Foreskin keratinocyte (primary cell): ENCODE measurements at places on chromosomes 3 and 15.
A peak's percentile ranks its signal among the peaks of the same experiment; 100 is the strongest.

GRCh38 chr3:16533928-16534574 lies 20.6 kb upstream of the RFTN1 start:
- DNase-seq, result no peak

DNA sequence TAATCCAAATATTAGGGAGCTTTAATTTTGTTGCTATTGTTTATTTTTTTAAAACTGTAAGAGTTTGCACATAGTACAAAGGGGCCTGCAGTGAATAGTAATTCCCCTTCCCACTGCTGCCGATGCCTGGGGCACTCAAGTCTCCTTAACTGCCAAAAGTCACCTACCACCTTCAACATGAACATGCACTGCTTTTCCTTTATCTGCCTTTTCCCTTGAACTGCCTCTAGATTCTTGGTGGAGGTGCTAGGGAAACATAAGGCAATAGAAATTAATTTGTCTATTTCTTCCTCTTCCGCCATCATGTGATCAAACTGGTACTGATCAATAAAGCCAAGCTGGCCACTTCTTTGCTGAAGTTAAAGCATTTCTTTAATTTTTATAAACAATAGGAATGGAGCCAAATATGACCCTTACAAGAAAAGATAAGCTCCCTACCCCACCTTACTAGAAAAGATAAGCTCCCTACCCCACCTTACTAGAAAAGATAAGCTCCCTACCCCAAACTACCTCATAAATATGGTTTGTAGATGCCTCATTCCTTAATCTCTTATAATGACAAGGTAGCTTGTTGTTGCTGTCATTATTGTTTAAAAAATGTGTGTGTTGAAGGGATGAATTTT lies 17.4 kb upstream of the ACAP2 start:
- DNase-seq, result no peak

DNA sequence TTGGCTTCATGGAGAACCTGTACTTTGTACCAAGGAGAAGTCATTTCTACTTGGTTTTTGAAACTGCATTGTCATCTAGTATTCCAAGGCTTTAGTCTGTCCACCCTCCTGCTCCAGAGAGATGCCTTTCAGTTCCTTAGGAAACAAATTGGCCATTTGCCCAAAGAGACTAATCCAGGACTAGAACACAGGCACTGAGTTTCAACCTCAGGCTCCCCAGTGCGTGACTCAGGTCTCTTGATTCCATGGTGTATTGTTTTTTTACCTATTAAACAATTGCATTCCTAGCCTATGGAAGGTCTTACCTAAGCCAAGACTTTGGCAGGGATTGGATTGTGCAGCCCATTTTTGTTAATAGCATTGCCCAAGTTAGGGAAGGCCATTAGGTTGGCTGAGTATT lies 214.8 kb upstream of the CTDSPL start:
- DNase-seq, result peak; percentile 76

- no peak for DNase-seq
These were observed 172.3 kb upstream of the MCTP2 start for GRCh38 chr15:94059013-94059587.

- no peak for DNase-seq
These were observed 335.1 kb upstream of the UMPS start for GRCh38 chr3:124395162-124395561.

DNA sequence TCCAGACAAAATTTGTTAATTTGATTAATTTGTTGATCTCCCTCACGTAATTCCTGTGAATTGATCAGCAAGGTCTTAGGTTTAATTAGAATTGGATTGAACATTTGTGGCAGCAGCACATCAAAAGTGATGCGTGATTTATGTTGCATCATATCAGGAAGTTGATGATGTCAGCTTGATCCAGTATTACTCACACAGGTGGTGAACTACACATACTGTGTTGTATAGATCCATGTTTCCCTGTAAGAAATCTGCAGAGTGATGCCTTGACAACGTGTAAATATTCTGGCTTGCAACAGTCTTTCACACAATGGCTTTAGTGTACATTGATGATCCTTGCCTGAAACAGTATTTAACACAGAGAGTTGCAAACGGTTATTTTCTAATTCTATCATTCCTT lies 200.4 kb downstream of the ADAMTSL3 start:
- peak; percentile 82 for DNase-seq

- peak; percentile 28 for DNase-seq
These were observed 27.5 kb downstream of the PCCB start for GRCh38 chr3:136277634-136278033.

GRCh38 chr3:121720163-121720562 lies 29.4 kb downstream of the GOLGB1 start:
- DNase-seq, result no peak

DNA sequence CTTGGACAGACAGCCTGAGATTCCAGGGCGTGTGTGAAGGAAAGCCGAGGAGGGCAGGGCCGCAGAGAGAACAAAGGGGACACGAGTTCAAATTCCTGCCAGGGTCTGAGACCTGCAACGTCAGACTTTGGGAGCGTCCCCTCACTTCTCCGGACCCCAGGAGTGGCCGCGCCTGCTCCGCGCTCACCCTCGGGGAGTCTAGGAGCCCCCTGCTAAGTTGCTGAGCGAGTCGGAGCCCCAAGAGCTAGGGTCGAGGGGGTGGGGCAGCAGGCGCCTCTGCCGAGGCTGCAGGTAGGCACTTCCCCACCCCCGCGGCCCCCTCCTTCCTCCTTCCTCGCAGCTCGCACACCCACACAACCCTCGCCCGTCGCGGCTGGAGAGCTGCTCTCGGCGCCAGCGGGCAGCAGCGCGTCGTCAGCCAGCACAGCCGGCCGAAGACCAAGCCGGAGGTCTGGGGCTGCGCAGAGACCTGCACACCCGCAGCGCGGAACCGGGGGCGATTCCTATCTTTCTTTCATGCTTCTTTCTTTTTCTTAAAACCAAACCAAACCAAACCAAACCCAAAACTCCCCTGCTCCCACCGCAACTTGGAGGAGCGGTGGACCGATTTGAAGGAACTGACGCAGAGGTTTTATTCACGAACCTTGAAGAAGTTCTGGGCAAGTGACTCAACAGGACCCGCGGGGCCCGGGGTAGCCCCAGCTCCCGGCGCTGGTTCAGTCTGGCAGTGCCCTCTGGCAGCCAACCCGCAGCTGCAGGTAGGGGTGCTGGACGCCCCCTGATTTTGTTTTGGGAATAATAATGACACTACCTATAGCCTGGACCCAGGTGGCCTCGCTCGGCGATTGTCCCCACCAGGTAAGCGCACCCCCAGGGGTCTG lies at the start of gene ANKRD34C:
TSS of gene ANKRD34C (plus strand) at position 352 of the 881 bp plus-strand sequence. CDS start 10,563 bp downstream, outside the sequence.
- DNase-seq, result no peak

DNA sequence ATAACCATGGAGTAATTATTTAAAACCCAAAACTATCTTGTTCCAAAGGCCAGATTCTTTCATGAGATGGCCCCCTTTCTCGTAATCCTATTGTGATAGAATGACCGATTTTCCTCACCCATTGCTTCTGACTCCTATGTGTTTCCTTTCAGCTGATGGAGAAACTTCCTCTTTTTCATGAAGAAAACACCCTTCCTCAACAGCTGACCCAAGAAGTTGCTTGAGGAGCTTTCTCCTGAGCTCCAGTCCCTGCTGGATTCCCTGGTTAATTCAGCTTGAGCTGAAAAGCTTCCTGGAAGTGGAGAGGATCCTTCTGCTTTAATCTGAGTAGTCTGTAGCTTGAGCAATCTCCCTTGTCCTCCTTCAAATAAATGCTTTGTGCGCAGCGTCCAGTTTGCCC lies 75.0 kb downstream of the BFSP2 start:
- DNase-seq, result no peak

GRCh38 chr3:142447852-142448823 lies at the start of gene XRN1:
Gene XRN1, minus strand, starts transcription at chr3:142448037. Its CDS starts 93 bp downstream, at chr3:142447944.
- peak; percentile 66 for DNase-seq

GRCh38 chr15:95760508-95760907 lies 570.0 kb upstream of the NR2F2 start:
- DNase-seq, result no peak

DNA sequence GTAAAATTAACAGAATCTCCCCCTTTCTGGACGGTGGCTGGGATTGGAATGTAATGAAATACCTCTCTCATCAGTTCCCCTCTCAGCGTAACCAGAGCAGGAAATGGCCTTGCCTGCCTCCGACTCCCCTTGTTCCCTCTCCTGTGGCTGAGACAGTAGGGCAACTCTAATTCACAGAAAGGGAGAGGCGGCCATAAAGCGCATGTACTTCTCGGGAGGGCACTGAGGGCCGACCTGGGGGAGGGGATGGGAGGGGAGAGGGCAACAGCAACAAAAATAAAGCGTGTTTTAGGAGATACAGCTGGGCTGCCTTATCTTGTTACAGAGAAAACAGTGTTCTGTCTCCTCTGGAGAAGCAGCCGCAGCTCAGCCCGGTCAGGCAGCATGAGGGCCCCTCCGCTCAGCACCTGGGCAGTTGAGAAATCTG lies 783.3 kb upstream of the ARRDC4 start:
- DNase-seq, result no peak

DNA sequence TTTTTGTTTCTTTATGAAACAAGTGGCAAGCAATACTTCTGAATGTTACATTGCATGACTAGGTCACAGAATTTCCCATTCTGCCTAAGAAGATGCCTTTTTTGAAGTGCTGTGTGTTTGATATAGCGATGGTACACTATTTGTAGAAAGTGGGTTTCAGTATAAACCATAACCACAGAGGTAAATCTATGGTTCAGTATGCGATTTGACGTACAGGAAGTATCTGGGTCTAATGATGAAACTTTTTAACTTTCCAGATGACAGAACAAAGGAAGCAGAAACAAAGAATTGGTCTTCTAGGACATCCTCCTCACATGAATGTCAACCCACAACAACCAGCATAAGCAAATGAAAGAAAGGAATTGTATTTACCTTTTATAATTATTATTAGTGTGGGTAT lies 133.4 kb upstream of the BHLHE40 start:
- no peak for DNase-seq

- DNase-seq, result no peak
These were observed 109.9 kb downstream of the IGF1R start for GRCh38 chr15:98758224-98758623.

GRCh38 chr3:195559723-195560409 lies 16.7 kb upstream of the PPP1R2 start:
- no peak for DNase-seq

DNA sequence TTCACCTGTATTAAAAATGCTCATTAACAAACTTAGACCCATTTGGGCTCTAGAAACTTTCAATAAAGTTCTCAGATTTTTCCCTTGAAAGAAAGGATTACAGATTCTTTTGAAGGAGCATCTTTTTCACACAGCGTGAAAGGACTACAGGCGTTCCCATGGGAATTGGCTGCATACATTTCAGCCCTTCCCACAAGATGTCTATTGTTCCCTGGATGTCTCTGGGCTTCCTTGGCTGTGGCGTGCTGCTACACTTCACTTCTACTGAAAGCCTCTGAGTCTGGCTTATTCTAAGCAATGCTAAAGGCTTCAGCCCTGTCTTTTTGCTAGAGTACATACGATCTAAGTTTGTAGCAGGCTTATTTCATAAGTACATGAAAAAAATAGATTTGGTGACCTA lies 1.4 kb downstream of the VEPH1 start:
- DNase-seq, result no peak

- no peak for DNase-seq
These were observed 81.9 kb downstream of the NEO1 start for GRCh38 chr15:73134196-73134595.
